ENCODE measurements at places on chromosomes 2 and 18. TPM values are rescaled to one million over a fixed set of nuclear protein-coding genes. Genes with fewer than 3 reads are reported as not detected.
A peak's percentile ranks its signal among the peaks of the same experiment; 100 is the strongest.

AFF3 gene
- total RNA-seq = 6.6 TPM

SUMO1 gene
- 70.8 TPM for total RNA-seq

LYPD1 gene
- total RNA-seq = 0.86 TPM

RBKS gene
- 18.1 TPM for total RNA-seq

ADGRF3 gene
- total RNA-seq = not detected

AMER3 gene
- total RNA-seq = not detected

RNF25 gene
- total RNA-seq = 11.1 TPM

CAB39 gene
- total RNA-seq = 27.1 TPM

VAMP5 gene
- 49.8 TPM for total RNA-seq

DNAJC10 gene
- 26.6 TPM for total RNA-seq

DNA sequence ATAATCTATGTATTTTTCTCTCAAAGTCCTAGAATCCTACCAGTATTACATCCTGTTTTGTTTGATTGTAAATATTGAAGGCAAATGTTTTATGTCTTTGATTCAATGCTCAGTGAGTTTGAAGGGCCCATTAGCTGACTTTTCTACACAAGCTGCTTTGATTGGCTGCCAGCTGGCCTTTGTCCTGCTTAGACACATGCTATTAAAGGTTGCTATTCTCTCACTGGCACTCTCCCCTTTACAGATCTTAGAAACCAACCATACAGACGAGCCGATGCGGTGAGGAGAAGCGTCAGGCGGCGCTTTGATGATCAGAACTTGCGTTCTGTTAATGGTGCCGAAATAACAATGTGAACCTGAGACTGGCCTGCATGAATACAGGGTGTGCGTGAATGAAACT is 69.7 kb downstream of the PRPF40A start:
- H3K36me3 ChIP-seq = no peaks in the 10 kb centered on the region
- no peak overlapping the region for H3K4me3 ChIP-seq
- H3K27ac ChIP-seq = no peak overlapping the region
- peak; percentile 64 for DNase-seq

- H3K36me3 ChIP-seq = peaks cover 23% of the 10 kb centered on the region
- no peak for DNase-seq
- H3K27ac ChIP-seq = no peak overlapping the region
- no peak overlapping the region for H3K4me3 ChIP-seq
- H3K4me1 ChIP-seq = no peaks in the 10 kb centered on the region
Observed at GRCh38 chr2:127308586-127309138, 14.7 kb upstream of the ERCC3 start.

DNA sequence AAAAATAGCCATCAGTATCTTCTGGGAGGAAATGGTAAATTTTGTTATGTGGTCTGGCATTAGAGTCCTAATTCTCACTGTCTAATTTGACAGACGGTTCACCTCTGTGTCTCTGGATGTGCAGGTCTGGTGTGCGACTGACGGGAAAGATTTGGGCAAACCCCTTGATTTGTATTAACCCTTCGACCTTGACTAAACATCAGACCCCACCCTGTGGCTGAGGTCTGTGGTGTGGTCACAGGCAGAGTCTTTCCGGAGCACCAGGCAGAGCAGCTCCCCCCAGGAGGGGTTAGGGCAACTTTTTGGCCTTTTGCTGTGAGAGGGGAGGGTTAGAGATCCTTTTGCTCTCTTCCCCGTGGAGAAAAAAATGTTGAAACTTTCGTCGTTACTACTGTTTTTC is 6.4 kb downstream of the TWIST2 start:
- no peak overlapping the region for H3K27ac ChIP-seq
- DNase-seq = no peak
- H3K4me3 ChIP-seq = no peak overlapping the region
- no peaks in the 10 kb centered on the region for H3K27me3 ChIP-seq
- no peaks in the 10 kb centered on the region for H3K36me3 ChIP-seq
- no peaks in the 10 kb centered on the region for H3K4me1 ChIP-seq

GRCh38 chr2:38583524-38583923 is 19.2 kb downstream of the HNRNPLL start:
- no peaks in the 10 kb centered on the region for H3K4me1 ChIP-seq
- no peak overlapping the region for H3K4me3 ChIP-seq
- DNase-seq = no peak
- no peaks in the 10 kb centered on the region for H3K36me3 ChIP-seq
- no peak overlapping the region for H3K27ac ChIP-seq
- H3K27me3 ChIP-seq = no peaks in the 10 kb centered on the region

DNA sequence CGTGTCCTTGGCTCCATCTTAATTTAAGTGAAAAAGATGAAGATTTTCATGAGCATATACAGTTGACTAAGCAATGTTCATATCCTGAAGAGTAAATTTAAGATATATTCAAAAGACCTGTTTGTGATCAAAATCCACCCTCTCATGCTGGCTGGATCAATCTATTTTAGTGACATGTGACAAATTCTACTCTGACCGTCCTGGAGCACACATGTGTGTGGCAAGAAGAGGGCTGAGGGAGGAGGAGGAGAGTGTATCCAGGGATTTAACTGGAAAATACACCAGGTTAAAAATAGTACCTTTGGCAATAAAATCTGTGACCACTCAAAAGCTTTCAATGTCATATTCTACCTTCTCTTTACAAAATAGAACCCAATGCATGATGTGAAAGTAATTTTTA is 228.7 kb downstream of the PID1 start:
- no peaks in the 10 kb centered on the region for H3K27me3 ChIP-seq
- peaks cover 13% of the 10 kb centered on the region for H3K4me1 ChIP-seq
- DNase-seq = no peak
- no peak overlapping the region for H3K4me3 ChIP-seq
- no peaks in the 10 kb centered on the region for H3K36me3 ChIP-seq
- H3K27ac ChIP-seq = no peak overlapping the region

GRCh38 chr2:176999301-176999700 is 213.3 kb upstream of the HNRNPA3 start:
- H3K4me1 ChIP-seq = no peaks in the 10 kb centered on the region
- no peaks in the 10 kb centered on the region for H3K27me3 ChIP-seq
- no peaks in the 10 kb centered on the region for H3K36me3 ChIP-seq
- H3K4me3 ChIP-seq = no peak overlapping the region

GRCh38 chr2:12032975-12033374 is 286.5 kb downstream of the LPIN1 start:
- no peak overlapping the region for H3K4me3 ChIP-seq
- DNase-seq = no peak
- no peaks in the 10 kb centered on the region for H3K36me3 ChIP-seq
- no peaks in the 10 kb centered on the region for H3K27me3 ChIP-seq
- no peak overlapping the region for H3K27ac ChIP-seq

- no peak overlapping the region for H3K27ac ChIP-seq
- H3K36me3 ChIP-seq = no peaks in the 10 kb centered on the region
- DNase-seq = no peak
Observed at GRCh38 chr2:185069107-185069506, 470.8 kb downstream of the ZNF804A start.

DNA sequence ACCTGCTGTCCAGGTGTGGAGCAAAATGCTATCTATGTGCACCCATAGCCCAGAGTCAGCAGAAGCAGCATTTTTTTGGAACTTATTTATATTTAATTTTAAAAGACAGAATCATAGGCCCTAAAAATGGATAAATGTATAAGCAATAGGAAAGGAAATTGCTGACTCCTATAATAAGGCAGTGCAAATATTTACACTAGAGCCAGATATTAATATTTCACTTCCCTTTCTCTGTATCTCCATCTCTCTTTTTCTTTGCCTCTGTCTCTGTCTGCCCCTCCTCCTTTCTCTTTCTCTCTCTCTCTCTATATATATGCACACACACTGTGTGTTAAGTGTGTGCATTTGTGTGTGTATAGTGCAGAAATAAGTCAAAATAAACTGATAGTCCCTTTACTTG is 375.6 kb downstream of the SOX11 start:
- no peaks in the 10 kb centered on the region for H3K27me3 ChIP-seq
- H3K4me1 ChIP-seq = no peaks in the 10 kb centered on the region
- no peak overlapping the region for H3K27ac ChIP-seq
- no peak overlapping the region for H3K4me3 ChIP-seq
- DNase-seq = no peak

GRCh38 chr18:78082816-78083215 is 833.2 kb downstream of the GALR1 start:
- H3K36me3 ChIP-seq = no peaks in the 10 kb centered on the region
- no peak overlapping the region for H3K27ac ChIP-seq
- no peaks in the 10 kb centered on the region for H3K27me3 ChIP-seq
- no peaks in the 10 kb centered on the region for H3K4me1 ChIP-seq
- no peak overlapping the region for H3K4me3 ChIP-seq
- DNase-seq = no peak

GRCh38 chr18:71583252-71583651 is 960.9 kb downstream of the CBLN2 start:
- H3K27me3 ChIP-seq = no peaks in the 10 kb centered on the region
- H3K36me3 ChIP-seq = no peaks in the 10 kb centered on the region
- no peak overlapping the region for H3K4me3 ChIP-seq
- H3K27ac ChIP-seq = no peak overlapping the region

- no peak overlapping the region for H3K4me3 ChIP-seq
- H3K27ac ChIP-seq = no peak overlapping the region
- no peak for DNase-seq
- no peaks in the 10 kb centered on the region for H3K36me3 ChIP-seq
- H3K27me3 ChIP-seq = no peaks in the 10 kb centered on the region
- H3K4me1 ChIP-seq = no peaks in the 10 kb centered on the region
Observed at GRCh38 chr2:158315803-158316414, 140.6 kb downstream of the CCDC148 start.

GRCh38 chr2:133422931-133423351 is 145.3 kb downstream of the NCKAP5 start:
- no peaks in the 10 kb centered on the region for H3K27me3 ChIP-seq
- H3K27ac ChIP-seq = no peak overlapping the region
- no peaks in the 10 kb centered on the region for H3K36me3 ChIP-seq
- H3K4me3 ChIP-seq = no peak overlapping the region

GRCh38 chr2:113755835-113756354 is 547 bp downstream of the SLC35F5 start:
- no peaks in the 10 kb centered on the region for H3K27me3 ChIP-seq
- DNase-seq = no peak
- H3K27ac ChIP-seq = peak overlapping the region; percentile 95
- peak overlapping the region; percentile 95 for H3K4me3 ChIP-seq

DNA sequence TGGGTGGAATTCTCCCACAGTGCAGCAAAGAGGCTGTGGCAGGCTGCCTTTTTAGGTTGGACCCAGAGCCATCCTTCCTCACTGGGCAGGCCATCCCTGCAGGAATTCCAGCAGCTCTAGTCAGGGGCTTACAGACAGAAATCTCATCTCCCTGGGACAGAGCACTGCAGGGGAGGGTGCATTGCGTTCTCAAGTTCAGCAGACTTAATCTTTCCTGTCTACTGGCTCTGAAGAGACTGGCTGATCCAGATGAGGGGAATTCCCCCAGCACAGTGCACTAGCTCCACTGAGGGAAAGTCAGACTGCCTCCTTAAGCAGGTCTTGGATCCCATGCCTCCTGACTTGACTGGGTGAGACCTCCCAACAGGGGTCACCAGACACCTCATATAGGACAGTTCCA is 899.7 kb upstream of the VRK2 start:
- H3K36me3 ChIP-seq = no peaks in the 10 kb centered on the region
- H3K27ac ChIP-seq = no peak overlapping the region
- H3K27me3 ChIP-seq = no peaks in the 10 kb centered on the region

- peak within 1 kb of the TSS; percentile 89 for H3K4me3 ChIP-seq
- H3K4me1 ChIP-seq = peaks cover 28% of the 10 kb centered on the region
- no peaks in the 10 kb centered on the region for H3K36me3 ChIP-seq
- peak within 1 kb of the TSS; percentile 92 for H3K27ac ChIP-seq
- no peaks in the 10 kb centered on the region for H3K27me3 ChIP-seq
Observed at GRCh38 chr18:11981192-11981542, at the start of gene IMPA2. Gene IMPA2, plus strand, starts transcription at chr18:11981507. Its CDS starts 163 bp downstream, at chr18:11981670.

- no peaks in the 10 kb centered on the region for H3K36me3 ChIP-seq
- H3K27me3 ChIP-seq = no peaks in the 10 kb centered on the region
- no peak overlapping the region for H3K27ac ChIP-seq
- no peak overlapping the region for H3K4me3 ChIP-seq
Observed at GRCh38 chr18:58605027-58606020, 23.6 kb downstream of the ALPK2 start.

GRCh38 chr2:218722419-218722818 is 11.8 kb downstream of the TTLL4 start:
- no peak overlapping the region for H3K4me3 ChIP-seq
- no peaks in the 10 kb centered on the region for H3K27me3 ChIP-seq
- no peaks in the 10 kb centered on the region for H3K4me1 ChIP-seq
- H3K36me3 ChIP-seq = no peaks in the 10 kb centered on the region
- no peak for DNase-seq
- H3K27ac ChIP-seq = no peak overlapping the region

DNA sequence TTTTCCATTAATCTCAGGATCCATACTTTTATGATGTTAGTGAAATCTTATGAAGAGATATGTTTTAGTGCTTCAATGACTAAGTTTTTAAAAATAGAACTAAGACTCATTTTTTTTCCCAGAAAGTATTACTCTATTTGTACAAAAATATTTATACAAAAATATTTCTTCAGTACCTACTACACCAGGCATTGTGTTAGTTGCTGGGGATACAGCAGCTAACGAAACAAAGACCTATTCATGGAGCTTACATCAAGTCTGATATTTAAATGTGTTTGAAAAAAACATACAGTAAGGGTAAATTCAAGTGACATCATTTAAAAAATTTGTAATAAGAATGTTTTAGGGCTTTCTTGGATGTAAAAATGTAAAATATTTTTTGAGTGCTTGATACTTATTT is 11.6 kb downstream of the VAPA start:
- no peak overlapping the region for H3K27ac ChIP-seq
- no peak for DNase-seq
- H3K4me3 ChIP-seq = no peak overlapping the region
- no peaks in the 10 kb centered on the region for H3K27me3 ChIP-seq
- H3K4me1 ChIP-seq = no peaks in the 10 kb centered on the region

DNA sequence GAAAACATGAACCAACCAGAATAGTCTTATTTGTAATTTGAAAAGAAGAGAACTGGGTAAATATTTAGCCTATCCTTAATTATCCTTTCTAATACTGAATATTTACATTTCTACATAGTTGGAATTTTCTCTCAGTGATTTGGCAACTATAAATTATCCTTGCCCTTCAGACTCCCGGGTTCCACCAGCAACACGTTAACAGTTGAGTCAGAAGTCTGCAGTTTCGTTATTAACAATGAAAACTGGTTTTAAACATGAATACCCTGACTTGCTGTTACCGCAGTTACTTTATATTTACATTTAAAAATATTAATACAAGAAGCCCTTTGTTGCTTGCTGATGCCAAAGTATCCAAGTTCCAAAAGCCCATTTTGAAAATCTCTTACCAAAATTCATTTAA is 673.0 kb downstream of the ARHGAP15 start:
- no peaks in the 10 kb centered on the region for H3K36me3 ChIP-seq
- DNase-seq = no peak
- H3K4me1 ChIP-seq = no peaks in the 10 kb centered on the region
- H3K27ac ChIP-seq = no peak overlapping the region
- H3K27me3 ChIP-seq = no peaks in the 10 kb centered on the region
- no peak overlapping the region for H3K4me3 ChIP-seq

GRCh38 chr2:140797718-140798117 is 1333.1 kb downstream of the LRP1B start:
- H3K36me3 ChIP-seq = no peaks in the 10 kb centered on the region
- H3K4me3 ChIP-seq = no peak overlapping the region
- H3K4me1 ChIP-seq = no peaks in the 10 kb centered on the region
- no peak overlapping the region for H3K27ac ChIP-seq
- H3K27me3 ChIP-seq = no peaks in the 10 kb centered on the region
- no peak for DNase-seq

- H3K27me3 ChIP-seq = no peaks in the 10 kb centered on the region
- H3K4me1 ChIP-seq = peaks cover 43% of the 10 kb centered on the region
- H3K4me3 ChIP-seq = no peak overlapping the region
- H3K36me3 ChIP-seq = no peaks in the 10 kb centered on the region
- H3K27ac ChIP-seq = no peak overlapping the region
- DNase-seq = no peak
Observed at GRCh38 chr2:41728788-41729338, 319.0 kb upstream of the PKDCC start.

GRCh38 chr2:84603911-84604310 is 87.6 kb downstream of the DNAH6 start:
- H3K36me3 ChIP-seq = no peaks in the 10 kb centered on the region
- no peak for DNase-seq
- no peak overlapping the region for H3K27ac ChIP-seq
- no peak overlapping the region for H3K4me3 ChIP-seq
- H3K27me3 ChIP-seq = no peaks in the 10 kb centered on the region

Measured in right lobe of liver (tissue), 6 donors.